Activated naive CD4-positive, alpha-beta T cell (primary cell): ENCODE measurements at places on chromosomes 6 and 20.

GRCh38 chr20:17229256-17229655 lies 2.4 kb downstream of the PCSK2 start:
- no peak for DNase-seq

DNA sequence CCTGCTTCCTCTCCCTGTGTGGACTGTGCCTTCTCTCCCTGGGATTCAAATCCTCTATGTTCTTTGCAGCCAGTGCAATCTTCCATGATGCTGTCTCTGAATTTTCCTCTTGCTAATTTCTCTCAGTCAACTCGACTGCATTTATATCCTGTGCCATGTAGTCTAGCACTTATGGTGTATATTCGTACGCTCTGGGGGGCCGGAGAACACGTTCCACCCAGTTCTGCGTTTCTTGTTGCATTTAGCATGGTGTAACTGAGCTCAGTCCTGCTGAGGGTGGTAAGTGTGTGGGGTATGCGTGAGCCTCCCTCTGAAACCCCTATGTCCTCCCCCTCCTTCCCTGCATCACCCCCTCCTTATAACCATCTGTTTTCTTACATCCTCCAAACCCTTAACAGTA lies 42.0 kb downstream of the ADTRP start:
- DNase-seq = no peak

GRCh38 chr20:34536798-34537394 lies 20.7 kb downstream of the DYNLRB1 start:
- no peak for DNase-seq

- no peak for DNase-seq
These were observed 209.0 kb downstream of the TTLL2 start for GRCh38 chr6:167533851-167534250.

DNA sequence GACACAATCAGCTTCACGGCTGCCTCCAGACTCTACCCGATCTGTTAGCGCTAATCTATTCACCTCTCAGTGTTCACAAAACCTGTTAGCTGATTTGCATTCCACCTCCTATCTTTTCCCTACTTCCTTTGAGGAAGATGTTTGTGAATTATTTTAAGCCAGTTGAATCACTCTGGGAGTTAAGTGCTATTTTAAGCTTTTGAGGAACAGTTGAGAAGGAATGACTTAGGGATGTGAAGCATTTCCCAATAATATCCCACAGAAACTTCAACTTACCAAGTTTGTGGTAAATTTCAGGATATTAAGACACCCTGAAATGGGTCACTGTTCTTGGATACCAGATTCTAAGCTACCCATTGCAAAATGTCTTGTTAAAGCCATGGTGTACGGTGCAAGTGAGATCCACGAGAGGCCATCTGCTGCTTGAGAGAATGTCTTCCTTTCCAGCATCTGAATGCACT lies 145.2 kb upstream of the CITED2 start:
- no peak for DNase-seq
